ENCODE measurements at places on chromosomes 2 and 18.

- no peak for DNase-seq
Observed at GRCh38 chr2:61410185-61410584, 60.7 kb downstream of the USP34 start.

DNA sequence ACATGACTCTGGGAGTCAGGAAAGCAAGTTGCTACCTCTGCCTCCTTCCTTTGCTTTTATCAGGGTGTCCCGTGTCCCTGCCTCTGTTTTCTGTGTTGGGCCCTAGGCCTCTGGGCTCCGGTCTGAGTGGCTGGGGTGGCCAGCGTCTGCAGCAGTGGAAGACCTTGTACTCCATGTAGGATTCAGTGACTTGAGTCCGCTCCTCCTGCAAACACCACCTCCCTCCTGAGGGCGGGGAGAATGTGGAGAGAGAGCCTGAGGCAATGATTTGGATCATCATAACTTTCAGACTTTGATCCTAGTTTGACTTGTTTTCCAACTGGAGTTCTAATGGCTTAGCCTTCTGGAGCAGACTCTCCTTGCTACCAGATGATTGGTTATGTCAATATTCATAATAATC, 30.8 kb downstream of the ATP6V1C2 start:
- DNase-seq, result no peak

DNA sequence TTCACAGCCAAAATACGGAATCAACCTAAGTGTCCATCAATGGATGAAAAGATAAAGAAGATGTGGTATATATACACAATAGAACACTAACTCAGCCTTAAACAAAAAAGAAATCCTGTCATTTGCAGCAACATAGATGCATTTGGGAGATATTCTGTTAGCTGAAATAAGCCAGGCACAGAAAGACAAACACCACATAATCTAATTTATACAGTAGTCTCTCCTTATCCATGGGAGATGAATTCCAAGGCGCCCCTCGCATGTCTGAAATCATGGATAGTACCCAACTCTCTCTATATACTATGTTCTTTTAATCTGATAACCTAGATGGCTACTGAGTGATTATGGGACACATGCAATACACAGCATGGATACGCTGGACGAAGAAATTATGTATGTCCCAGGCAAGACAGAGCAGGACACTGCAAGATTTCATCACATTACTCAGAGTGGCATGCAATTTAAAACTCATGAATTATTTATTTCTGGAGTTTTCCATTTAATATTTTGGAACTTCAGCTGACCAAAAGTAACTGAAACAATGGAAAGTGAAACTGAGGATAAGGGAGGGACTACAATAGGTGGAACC, 39.5 kb downstream of the ORC4 start:
- DNase-seq, result no peak

- no peak for DNase-seq
Observed at GRCh38 chr2:230234845-230235244, 9.3 kb downstream of the SP140 start.

GRCh38 chr2:132911726-132912724, 242.0 kb upstream of the LYPD1 start:
- DNase-seq, result no peak

GRCh38 chr2:101679037-101679726, 18.3 kb upstream of the MAP4K4 start:
- no peak for DNase-seq
